CD4-positive, alpha-beta T cell treated with Interferon alpha-2 for 1 hour (primary cell): ENCODE measurements at places on chromosomes 6 and 20.

DNA sequence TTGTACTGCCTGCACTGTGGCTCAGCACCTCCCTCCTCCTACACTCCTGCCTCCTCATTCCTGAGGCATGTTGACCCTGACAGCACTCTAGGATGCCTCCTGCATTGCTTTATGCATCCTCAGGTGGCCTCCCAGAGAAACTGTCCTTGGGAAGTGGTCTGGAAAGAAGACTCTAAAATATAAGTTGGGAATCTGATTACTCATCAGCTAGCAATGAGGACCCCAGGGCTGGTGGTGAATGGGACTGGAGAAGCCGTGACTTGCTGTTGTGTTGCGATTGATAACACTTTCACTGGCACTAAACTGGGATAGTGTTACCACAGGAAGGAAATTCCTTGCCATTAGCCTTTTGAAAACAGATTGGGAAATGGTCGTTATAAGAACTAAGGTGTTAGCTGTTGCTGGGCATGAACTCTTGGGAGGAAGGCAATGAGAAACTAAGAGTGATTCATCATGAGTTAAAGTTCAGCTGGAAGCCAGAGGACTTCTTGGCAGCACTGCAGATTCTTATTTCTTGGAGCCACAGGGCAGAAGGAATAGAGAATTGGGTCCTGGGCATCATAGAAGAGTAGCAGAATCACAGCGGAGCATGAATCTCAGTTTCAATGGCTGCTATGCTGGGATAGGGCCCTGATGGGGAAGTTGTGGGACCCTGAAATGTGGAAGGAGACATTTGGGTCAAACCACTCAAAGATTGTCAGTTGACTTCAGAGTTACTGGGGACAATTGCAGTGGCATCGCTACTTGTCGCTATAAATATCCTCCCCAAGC, 10.1 kb upstream of the SIRPD start:
- DNase-seq, result no peak

GRCh38 chr6:70080443-70081070, 214.2 kb downstream of the COL19A1 start:
- no peak for DNase-seq

DNA sequence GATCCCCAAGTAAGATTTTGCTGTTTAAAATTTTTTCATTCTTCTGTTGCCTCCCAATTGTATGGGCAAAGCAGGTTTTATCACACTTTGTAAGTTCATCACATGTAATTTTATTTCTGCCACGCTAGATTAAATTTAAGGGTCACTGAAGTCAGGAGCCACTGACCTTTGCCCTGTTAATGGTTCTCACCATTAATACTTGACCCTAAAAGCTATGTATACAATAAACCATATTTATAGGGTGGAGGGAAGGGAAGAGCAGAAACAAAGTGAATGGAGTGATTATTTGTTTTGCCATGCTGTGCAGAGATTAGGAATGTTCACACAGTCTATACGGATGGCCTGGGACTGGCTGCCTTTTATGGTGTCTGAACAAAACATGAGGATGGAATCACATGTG, 186.7 kb downstream of the BMP2 start:
- no peak for DNase-seq

- DNase-seq, result no peak
Measured at GRCh38 chr6:156821707-156822106, 44.5 kb downstream of the ARID1B start.

- DNase-seq, result peak; percentile 61
Measured at GRCh38 chr20:4607287-4607713, 114.4 kb upstream of the PRND start.
